ENCODE measurements at places on chromosomes 3 and 15.

GRCh38 chr15:38668898-38669391 is 104.3 kb upstream of the RASGRP1 start:
- DNase-seq: no peak

GRCh38 chr3:146250449-146251382 is at the start of gene PLSCR4:
TSS of gene PLSCR4 (minus strand) at chr3:146251105. CDS start at chr3:146222071, 29,034 bp downstream.
- DNase-seq: peak; percentile 28

- DNase-seq: no peak
Observed at GRCh38 chr3:32592011-32592410, 21.4 kb upstream of the DYNC1LI1 start.

DNA sequence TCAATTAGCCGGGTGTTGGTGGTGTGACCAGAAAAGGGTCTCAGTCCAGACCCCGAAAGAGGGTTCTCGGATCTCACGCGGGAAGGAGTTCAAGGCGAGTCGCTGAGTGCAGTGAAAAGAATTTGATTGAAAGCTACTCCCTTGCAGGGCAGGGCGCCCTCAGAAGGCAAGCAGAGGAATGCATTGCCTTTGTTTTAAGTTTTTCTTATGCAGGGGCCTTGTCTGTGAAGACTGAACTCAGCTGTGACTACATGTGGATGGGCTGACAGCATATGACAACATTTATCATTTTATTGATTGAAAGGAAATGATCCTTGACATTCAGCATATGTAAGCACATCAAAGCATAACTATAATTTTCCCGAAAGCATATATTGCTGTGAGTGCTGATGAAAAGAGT is 11.8 kb downstream of the CPN2 start:
- no peak for DNase-seq

- DNase-seq: no peak
Observed at GRCh38 chr3:139620438-139620837, 57.3 kb downstream of the NMNAT3 start.

GRCh38 chr15:39629371-39629770 is 48.5 kb downstream of the THBS1 start:
- no peak for DNase-seq

Data from Ammon's horn (tissue), 1 donor.